NCI-H187 (cell line): ENCODE measurements at places on chromosomes 5 and 9.

DNA sequence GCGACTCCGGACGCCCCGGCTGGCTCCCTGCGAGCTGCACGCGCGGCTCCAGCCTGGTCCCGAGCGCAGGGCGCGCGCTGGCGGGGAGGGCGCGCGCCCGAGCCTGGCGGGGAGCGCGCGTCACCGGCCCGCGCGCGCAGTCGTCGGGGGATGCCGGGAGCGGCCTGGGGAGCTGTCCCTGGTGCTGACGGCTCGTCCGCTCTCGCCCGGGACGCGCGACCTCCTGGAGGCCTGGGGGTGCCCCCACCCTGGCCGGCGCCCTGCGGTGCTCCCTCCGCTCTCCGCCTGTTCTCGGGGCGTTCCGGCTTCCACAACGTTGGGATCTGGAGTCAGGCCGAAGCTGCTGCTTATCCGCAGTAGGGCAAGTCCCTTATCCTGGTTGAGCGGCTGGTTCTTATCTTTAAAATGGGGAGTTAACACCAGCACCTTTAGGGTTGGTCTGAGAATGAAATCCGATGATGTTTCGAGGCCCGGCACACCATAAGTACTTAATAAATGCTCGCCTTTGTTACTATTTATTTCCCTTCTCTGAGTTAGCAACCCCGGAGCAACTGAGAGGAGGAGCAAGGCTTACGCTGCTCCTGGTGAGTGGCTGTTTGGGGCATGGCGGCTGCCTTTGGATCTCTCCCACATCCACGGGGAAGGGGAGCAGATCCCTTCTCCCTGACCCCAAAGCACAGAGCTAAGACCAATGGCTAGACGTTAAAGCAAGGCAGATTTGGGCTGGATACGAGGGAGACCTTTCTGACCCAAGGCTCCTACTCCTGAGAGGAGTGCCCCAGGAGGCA lies at the start of gene FAM163B:
TSS of gene FAM163B (minus strand) at position 79 of the 788 bp plus-strand sequence. CDS start 29,166 bp downstream, outside the sequence.
- no peak for DNase-seq

DNA sequence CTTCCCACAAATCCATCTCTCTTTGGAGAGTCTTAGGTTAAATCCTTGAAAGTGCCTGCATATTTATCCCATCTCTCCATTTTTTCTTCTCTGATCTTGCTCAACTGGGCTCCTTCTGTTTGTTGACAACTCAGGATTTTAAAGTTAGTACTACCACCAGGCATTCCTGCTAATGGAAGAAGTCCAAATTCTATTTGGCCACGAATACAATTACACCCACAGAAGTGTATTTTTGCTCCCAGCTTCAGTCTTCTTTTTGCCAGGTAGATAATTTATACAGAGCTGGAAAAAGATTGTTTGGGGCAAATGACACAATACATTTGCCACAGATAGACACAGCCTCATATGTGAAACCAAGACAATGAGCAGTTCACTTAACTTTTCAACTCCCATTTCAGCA lies 74.8 kb downstream of the CETN3 start:
- no peak for DNase-seq

DNA sequence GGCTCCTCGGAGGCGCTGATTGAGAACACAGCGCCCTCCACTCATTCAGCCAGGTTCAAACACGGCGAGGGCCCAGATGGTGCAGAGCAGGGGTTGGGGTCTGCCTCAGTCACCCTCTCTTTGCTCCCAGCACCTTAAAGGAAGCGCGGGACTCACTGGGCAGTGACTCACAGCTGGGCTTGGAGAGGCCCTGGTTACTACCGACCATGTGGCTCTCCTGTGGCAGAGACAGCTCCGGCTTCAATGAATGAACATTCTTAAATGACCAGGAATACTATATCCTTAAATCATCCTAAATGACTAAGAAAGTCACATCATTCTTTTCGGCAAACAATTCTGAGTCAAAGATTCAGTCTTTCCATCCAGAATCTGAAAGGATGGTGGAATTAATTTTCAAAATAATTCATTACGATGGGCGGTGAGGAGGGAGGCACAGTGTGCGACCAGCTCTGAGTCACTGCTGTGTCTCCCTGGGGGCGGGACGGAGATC lies 1.6 kb upstream of the INPP5E start:
- no peak for DNase-seq

DNA sequence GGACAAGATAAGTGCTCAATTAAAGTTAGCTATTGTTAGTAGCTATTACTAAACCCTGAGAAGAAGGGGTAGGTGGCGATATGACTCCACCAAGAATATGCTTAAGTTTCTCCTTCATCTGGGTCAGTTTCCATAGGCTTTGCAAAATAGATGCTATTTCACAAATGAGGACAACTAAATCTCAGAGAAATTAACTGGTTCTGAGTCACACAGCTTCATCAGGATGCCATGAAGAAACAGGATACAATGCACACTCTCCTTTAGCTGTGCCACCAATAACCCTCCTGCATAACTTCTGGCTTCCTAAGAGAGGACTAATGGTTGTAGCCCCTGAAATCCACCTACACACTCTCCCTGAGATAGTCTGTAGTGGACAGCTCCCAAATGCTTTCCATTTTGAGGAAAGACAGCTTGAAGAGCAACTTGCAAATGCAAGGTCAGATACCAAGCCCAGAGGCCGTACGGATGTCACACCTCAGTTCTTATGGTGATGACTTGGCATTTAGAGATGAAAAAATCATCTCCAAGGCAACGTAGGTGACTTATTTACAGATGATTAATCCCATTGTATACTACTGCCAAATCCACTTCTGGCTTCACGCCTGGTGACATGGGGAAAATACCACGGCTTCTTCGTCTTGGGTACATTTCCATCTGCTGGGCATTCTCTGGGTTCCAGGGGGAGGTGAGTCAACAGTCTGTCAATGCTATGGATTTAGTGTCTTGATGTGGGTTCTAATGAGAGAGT lies 251.4 kb upstream of the IL12B start:
- DNase-seq = no peak

DNA sequence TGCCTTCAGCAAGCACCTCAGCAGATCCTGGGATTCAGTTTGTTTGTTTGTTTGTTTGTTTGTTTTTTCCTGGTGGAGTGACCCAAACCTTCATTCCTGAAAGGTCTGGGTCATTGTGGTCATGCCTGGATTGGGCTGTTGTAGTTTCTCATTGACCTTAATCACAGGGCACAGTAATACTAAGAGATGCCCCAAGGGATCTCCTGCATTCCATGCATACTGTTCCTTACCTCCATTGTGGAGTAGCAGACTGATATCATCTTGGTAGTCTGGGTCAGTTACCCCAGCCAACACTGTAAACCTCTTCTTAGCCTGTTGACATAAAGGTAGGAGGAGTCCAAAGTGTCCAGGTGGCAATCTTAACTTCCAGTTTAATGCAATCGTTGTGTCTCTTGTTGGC lies 1466.7 kb upstream of the CDH9 start:
- DNase-seq = no peak

DNA sequence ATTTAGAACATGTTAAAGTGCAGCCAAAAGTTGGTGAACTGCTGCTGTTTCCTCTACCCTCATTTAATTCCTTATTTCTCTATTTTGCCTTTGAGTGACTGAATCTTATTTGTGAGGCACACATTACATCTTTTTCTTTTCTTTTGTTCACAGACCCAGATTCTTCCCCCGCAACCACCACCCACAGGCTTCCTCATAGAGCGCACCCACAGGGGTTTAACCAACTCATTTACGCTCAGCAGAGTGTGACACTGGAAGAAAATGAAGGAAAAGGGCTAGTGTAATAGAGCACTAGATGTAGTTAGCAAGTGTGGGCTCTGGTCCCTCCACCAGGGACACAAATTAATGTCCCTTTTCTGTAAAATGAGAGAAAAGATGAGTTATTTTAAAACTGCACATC lies 200.7 kb downstream of the PARP8 start:
- DNase-seq = no peak

DNA sequence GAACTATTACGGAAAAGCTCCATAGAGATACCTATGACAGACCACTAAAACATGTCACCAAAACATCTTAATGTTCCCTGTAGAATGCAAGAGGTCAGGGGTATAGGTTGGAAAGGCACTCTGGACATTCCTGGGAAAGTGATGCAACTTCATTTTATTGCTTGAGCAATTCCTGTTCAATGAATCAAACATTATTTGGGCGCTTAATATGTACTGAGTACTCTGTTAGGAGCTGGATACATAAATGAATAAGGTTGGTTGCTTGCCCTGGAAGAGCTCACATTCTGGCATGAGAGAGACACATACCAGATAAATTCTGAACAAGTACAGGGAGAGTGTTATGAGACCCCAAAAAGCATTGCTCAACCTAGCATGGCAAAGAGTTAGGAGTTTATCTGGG lies 408.9 kb upstream of the DMAC1 start:
- DNase-seq = no peak

DNA sequence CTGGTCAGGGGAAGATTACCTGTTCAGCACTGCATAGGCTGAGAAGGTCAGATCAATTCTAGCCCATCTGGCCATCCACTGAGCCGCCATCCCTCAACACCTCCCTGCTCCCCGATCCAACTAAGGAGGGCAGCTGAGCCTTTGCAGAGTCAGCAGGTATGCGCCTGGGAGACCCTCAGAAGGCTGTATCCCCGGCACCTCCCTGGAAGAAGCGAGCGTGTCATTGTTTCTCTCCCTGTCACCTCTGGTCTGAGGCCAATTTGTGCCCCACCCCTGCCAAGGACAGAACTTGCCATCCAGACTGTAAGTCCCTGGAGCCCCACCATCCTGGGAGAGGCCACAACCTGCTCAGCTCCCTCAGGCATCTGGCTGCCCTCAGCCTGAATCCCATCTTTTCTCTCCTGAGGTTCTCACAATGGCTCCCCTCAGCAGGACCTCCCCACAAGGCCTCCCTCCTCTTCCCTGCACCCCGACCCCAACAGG lies 2.6 kb downstream of the CLTB start:
- no peak for DNase-seq

DNA sequence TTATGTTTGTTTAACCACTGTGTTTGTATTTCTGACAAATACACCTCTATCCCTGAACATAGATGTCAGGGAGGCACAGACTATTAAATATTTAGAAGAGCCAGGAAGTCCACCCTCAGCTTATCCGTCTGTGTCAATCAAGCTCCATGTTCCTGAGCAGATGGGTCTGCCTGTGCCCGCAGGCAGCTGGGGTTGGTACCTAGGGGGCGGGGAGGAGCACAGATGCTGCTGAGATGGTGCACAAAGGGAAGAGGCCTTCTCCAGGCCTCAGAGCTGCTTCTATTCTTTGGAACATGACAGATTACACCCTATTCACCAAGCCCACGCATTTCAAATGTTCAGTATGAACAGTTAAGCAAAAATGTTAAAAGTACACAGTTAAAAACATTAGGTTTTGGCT lies 142.1 kb downstream of the EPB41L4A start:
- no peak for DNase-seq

- no peak for DNase-seq
These were observed 113.9 kb downstream of the SUSD1 start for GRCh38 chr9:112061152-112061740.

DNA sequence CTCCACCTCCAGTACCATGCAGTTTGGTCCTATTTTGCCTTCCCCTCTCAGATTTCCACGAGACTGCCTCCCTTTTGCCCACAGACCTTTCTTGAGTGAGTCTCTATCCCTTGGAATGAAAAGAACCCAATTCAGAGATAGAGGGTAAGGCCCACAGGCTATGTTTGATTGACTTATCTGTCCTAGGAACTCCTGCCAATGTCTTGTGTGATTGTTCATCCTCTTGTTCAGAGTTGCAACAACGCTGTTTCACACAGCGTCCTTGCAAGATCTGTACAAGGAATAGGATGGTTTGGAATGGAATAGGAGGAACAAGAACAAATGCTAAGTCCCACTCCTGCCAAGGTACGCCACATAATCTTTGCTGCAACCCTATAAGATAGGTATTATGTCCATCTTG lies 142.2 kb upstream of the ABCA1 start:
- no peak for DNase-seq

- DNase-seq = no peak
These were observed 102.4 kb downstream of the SMIM23 start for GRCh38 chr5:171888051-171888481.

GRCh38 chr9:97578846-97579245 lies 54.3 kb downstream of the TSTD2 start:
- no peak for DNase-seq

- no peak for DNase-seq
These were observed 115.8 kb upstream of the LIFR start for GRCh38 chr5:38672059-38672788.

GRCh38 chr5:134275822-134276221 lies 49.9 kb upstream of the PPP2CA start:
- no peak for DNase-seq

DNA sequence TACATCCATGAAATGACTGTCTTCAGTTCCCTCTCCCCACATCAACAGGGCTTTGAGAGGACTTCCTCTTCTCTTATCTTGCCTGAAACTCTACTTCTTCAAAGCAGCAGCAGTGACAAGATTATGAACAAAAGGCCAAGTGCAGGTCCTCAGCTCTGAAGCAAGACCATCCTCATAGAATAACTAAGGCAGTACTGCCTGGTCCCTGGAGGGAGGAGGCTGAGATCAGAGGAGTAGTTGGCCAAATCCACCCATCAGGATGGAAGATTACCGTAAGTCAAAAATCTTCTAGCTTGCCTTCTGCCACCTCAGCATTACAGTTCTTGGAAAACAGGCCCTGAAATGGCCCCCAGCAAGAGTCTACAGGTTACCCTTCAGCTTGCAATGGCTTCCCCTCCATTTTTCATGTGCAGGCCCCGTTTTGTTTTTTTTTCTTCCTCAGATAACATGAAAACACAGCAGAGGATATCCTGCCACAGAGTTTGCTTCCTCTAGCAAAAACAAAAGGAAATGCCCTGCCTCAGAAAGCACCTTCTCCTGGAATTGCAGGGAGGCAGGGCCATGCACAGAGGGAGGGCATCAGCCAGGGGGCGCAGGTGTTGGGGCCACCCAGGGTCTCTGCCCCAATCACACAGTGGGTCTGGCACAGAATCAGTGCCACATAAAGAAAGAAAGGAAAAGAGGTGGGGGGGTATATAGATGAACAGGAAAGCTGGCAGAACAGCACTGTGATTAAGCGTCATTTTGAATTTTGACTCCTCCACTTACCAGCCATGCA lies 40.0 kb downstream of the KLHL3 start:
- no peak for DNase-seq

DNA sequence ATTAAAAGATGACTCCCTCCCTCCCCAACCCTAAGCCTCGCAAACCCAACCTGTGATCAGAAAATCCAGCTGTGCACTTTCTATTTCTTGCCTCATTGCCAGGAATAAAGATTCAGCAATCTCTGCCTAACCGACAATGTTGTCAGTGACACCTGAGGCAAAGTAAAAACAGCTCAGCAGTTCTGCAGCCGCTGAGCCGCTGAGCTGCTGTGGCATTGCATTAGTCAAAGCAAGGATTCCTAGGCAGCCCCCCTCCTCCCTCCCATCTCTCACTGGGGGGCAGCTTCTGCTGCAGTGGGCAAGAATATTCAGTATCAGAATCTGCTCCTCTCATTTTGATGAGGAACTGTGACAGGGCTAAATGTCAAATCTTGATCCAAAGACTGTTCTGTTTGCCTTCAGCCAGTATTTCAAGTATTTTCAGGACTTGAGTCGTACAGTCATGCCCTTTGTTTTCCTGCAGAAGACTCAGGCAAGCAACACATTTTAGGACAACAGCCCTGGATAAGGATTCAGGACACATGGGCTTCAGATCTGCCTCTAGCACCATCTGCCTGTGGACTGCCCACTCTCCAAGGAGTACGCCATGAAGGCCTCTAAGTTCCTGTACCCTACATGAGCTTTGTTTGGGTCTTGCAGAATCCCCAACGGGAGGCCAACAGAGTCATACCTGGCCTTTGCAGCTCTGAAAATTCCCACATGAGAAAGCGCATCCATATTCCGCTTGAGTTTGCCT lies 41.1 kb upstream of the DAP start:
- no peak for DNase-seq
